Pons (tissue), 1 donor: ENCODE measurements at places on chromosomes 11 and 22.
A peak's percentile ranks its signal among the peaks of the same experiment; 100 is the strongest.

- DNase-seq = no peak
Observed at GRCh38 chr11:88552379-88553062, 215.0 kb upstream of the CTSC start.

GRCh38 chr22:31509061-31509762, 12.9 kb downstream of the SFI1 start:
- no peak for DNase-seq

- DNase-seq = peak; percentile 86
Observed at GRCh38 chr22:25701056-25701780, 40.8 kb upstream of the MYO18B start.

GRCh38 chr22:30822216-30823014, 127.7 kb downstream of the OSBP2 start:
- DNase-seq = no peak

DNA sequence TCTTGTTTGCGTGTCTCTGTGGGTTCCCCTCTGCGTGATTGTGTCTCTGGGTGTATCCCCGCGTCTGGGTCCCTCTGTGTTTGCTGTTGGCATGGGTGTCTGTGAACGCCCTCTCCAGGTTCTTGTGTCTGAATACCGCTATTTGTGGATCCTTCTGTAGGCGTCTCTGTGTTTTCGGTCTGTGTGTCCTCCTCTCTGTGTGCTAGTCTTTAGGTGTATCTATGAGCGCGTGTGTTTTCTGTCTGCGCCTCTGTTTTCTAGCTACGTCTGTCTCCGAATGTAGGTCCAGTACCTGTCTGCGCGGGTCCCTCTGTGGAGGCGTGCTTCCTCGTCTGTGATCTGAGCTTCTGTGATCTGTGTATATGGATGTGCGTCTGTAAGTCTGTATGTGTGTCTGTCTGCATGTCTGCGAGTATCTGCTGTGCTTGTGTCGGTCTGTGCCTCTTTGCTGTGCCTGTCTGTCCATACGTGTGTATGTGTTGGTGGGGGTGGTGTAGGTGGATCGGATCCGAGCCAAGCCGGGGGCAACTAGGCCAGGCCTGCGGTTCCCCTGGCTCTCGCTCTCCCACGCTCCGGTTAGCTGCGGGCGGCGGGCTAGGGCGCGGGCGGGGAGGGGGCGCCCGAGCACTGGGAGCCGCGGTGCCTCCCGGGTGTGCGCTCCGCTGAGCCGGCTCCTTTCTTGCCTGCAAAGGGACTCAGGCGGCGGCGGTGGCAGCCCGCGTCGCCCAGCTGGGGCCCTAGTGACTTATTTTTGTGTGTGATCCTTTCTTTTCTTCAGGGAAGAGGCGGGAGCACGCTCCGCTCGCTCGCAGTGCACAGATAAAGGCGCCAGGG, 105.3 kb upstream of the E2F8 start:
- peak; percentile 43 for DNase-seq

- no peak for DNase-seq
Observed at GRCh38 chr11:109958821-109959166, 134.4 kb upstream of the ZC3H12C start.

DNA sequence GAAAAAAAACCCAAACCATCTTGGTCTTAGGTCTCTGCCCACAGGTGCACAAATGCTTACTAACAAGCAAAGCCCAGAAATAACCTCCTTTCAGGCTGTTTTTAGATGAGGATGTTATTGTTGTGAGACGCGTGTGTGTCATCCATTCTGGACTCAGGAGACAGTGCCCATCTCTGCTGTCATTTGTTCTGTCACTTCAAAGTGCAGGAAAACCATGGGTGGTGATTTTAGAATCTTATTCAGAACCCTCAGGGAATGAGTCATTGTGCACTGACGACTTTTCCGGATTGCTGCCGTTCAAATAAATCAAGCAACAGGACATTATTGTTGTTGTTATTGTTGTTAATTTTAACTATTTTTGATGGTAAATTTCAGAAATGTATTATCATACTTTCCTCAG, 110.3 kb downstream of the LRRC32 start:
- peak; percentile 18 for DNase-seq

GRCh38 chr11:103325686-103326069, 216.5 kb downstream of the DYNC2H1 start:
- no peak for DNase-seq

GRCh38 chr11:12414611-12415010, 37.2 kb downstream of the PARVA start:
- DNase-seq = no peak

DNA sequence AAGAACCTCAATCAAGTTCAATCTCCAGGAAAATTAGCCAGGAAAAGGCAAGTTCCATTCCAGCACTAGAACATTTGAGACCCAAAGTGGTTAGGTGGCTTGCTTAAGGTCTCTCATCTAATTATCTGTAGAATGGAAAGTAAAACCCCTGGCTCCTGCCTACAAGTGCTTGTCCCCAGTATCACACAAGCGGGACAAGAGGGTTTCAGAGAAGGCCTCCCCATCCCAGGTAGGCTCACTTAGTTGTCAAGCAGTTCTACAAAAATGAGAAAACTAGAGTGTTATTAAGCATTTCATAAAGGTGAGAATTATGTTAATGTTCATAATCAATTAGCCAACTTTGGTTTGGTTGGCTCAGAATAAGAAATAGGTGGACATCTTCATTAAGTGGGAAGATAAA, 5.5 kb downstream of the POU2AF1 start:
- no peak for DNase-seq

DNA sequence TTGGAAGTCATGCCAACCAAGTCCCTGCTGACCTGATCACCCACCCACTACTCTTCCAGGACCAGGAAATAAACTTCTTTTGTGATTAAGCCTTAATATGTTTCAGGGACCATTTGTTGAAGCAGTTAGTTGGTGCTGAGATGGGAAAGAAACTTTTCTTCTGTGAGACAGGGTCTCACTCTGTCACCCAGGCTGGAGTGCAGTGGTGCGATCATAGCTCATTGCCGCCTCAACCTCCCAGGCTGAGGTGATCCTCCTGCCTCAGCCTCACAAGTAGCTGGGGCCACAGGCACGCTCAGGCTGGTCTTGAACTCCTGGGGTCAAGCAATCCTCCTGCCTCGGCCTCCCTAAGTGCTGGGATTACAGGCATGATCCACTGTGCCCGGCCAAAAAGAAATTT, 10.6 kb downstream of the SUSD2 start:
- DNase-seq = no peak

DNA sequence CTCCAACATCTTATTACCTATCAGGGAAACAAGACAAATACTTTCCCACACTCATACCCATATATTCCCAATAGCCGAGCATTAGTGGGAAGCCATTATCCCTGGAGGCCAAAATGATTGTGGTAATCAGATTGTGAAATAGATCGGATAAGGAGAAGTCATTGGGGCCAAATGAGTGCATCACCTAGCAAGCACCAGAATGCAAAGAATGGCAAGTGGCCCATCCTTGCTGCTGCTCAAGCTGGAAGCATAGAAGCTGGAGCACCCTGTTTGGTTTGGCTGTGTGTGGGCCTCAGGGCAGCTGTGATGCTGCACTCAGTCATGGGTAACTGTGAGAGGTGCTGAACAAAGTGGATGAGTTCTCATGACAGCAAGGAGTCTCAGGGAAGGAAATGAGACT, 18.7 kb upstream of the DBX1 start:
- no peak for DNase-seq

- peak; percentile 77 for DNase-seq
Observed at GRCh38 chr11:22539821-22540256, 85.8 kb downstream of the FANCF start.

GRCh38 chr11:96338910-96339705, 3.9 kb downstream of the MAML2 start:
- DNase-seq = peak; percentile 99

GRCh38 chr11:7486098-7486780, 933 bp downstream of the OLFML1 start:
- DNase-seq = no peak

- no peak for DNase-seq
Observed at GRCh38 chr11:64745189-64745520, 1.2 kb upstream of the RASGRP2 start.

GRCh38 chr11:115464269-115464668, 39.9 kb downstream of the CADM1 start:
- no peak for DNase-seq

DNA sequence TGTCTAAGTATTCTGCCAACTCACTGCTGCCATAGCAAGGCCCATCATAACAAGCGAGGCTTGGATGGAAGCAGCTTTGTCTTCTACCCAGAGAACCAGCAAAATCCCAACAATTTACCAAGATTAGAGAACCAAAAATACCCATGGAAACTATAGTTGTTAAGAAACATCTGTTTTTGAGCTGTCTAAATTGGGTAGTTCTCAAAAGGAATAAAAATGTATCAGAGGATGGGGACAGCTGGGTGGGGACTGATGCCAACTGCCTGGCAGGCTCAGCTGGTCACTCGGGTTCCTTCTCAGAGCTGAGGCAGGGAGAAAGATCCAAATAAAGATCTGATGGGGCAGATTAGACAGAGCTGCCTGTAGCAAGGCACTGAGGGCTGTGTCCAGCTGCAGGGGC, 85.9 kb upstream of the GRK3 start:
- DNase-seq = no peak

GRCh38 chr11:47278058-47278457, 8.1 kb downstream of the MADD start:
- no peak for DNase-seq

GRCh38 chr11:80980227-80980626, 1539.4 kb upstream of the TENM4 start:
- DNase-seq = no peak

GRCh38 chr11:21909145-21909544, 283.7 kb upstream of the ANO5 start:
- no peak for DNase-seq

GRCh38 chr11:44823006-44823405, 96.2 kb downstream of the TSPAN18 start:
- no peak for DNase-seq

- DNase-seq = no peak
Observed at GRCh38 chr11:133966921-133967598, 10.3 kb upstream of the IGSF9B start.

DNA sequence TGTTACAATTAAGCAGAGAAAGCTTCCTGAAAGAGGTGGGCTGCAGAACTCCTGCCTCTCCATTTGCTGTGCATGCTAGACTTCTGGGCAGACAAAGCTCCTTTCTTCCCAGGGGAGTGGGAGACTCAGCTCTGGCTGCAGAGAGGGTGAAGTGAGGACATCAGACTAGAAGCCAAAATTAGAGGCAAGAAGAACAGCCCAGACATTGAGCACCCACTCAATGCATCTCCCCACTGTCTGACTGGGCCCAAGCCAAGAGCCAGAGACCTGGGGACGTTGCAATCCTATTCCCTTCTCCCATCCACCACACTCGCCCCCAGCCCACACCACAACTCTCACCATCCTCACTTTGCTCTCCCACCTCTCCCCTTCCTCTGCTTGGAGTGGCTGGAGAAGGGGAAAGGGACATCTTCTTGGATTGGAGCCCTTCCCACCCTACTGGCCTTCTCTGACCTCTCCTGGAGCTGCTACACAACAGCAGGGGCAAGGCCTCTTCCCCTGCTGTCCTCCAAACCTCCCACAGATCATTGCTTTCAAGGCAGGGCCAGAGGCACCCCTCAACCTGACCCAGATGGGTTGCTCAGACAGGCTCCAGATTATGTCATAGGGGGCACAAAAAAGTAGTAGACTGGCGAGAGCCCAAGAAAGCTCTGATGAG, 477.7 kb upstream of the CADM1 start:
- DNase-seq = no peak

DNA sequence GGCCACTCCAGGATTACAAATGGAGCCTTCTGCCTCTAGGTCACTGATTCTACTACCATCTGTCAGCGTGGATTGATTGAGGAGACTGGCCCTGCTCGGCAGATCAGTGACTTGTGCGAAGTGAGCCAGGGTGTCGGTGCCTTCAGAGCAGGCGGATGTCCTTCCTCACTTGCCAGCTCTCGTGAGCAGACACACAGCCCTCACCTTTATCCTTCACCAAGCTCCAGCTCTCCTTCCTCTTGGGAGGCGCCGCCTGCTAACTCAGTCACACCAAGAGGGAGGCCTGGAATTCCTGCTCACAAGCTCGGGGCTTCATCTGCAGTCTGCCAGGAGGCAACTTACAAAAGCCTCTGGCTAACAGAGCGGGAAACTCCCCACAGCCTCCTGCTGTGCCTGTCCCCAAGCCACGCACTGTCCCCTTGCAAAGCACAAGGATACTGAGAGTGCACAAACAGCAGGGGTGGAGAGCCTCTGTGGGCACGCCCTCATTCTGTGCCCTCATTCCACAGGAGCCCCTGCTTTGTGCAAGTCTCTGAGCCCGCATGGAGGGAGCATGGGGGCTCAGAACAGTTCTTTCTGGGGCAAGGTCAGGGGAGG, 3.5 kb upstream of the TCF20 start:
- DNase-seq = no peak

GRCh38 chr11:13368041-13368446, 90.5 kb downstream of the BMAL1 start:
- DNase-seq = no peak

GRCh38 chr11:16001899-16002426, 354.4 kb downstream of the SOX6 start:
- no peak for DNase-seq

DNA sequence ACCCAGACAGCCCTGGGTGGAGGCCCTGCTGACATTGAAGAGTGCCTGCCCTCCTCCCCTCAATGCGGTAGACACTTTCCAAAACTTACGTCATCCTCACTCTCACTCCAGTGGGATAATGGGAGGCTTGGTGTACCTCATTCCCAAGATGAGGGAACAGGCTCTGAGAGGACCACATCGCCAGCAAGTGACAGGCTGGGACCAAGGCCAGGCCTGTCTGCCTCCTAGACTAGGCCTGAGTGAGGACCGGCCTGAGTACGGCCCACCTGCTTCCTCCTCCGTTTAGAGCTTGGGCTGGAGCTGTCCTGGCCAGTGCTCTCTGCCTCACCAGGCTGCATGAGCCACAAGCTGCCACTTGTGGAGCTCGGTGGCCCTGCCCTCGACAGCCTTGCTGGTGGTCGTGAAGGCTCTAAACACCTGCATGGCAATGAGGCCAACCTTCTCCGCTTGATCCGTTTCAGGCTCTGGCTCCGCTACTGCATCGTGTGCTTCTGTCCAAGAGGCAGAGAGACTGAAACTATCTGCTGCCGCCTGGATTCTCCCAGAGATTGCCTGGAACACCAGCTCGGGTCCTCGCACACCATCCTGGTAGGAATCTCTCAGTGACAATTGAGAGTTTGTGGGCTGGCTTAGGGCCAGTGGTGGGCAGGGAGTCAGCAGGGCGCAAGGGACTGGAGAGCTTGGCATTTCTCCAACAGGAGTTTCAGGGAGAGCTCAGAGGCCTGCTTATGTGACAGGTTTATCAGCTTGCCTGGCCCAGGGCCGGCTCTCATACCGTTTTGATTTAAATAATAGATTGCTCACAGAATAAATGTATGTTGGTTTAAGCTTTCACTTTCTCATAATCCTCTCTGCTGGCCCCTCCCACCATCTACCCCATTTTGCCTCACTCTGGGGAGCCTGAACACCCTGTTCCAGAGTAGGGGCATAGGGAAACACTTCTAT, 9.4 kb downstream of the LRRC75B start:
- DNase-seq = no peak

- DNase-seq = peak; percentile 57
Observed at GRCh38 chr11:66619080-66619554, 2.7 kb downstream of the RBM14 start.
